GM20000 (cell line): ENCODE measurements at places on chromosomes 6 and 20.

DNA sequence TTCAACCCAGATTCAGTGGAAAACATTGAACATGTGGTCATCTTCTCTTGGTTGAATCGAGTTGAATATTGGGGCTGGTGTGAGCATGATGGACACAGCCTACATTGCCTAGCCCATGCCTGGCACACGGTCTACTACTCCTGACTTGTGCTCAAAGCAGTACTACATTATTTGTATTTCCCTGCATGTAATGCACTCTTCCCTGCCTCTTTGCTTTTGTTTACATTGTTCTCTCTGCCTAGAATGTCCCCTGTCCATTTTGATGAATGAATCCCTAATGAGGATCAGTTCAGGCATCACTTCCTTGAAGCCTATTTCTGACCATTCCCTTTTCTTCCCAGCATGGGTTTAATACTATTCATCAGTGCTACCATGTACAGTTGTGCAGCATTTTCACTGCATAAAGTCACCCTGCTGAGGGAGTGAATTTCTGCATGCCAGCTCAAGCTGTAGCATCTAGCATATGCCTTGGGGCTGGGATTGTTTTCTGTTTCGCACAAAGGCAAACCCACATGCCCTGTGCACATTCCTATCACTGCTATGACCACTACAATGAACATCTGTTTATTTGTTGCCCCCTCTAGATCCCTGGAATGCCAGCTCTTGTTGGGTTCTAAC, 75.3 kb upstream of the CCN6 start:
- DNase-seq = no peak

GRCh38 chr20:47489448-47489872, 12.2 kb upstream of the NCOA3 start:
- no peak for DNase-seq

DNA sequence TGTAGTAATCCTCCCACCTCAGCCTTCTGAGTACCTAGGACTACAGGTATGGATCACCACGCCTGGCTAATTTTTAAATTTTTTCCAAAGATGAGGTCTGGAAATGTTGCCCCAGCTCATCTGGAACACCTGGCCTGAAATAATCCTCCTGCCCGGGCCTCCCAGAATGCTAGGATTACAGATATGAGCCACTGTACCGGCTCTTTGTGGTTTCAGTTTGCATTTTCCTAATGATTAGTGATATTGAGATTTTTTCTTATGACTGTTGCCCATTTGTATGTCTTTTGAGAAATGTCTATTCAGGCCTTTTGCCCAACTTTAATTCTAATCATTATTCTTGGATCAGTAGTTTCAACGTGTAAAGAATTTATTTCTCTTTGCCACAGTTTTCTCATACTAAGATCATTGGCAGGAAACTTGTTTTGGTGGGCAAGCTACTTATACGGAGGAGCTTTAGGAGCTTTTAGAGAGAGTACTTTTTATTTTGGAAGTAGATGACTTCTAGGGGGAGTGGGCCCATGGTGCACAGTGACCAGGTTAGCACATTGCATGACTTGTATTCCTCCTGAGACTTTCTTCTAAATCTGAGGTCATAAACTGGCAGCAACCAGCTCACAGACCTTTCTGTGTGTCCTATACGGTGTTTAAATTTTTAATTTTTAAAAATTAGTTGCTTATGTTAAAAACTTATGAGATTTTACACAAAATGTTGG, 62.3 kb downstream of the STK4 start:
- DNase-seq = no peak

DNA sequence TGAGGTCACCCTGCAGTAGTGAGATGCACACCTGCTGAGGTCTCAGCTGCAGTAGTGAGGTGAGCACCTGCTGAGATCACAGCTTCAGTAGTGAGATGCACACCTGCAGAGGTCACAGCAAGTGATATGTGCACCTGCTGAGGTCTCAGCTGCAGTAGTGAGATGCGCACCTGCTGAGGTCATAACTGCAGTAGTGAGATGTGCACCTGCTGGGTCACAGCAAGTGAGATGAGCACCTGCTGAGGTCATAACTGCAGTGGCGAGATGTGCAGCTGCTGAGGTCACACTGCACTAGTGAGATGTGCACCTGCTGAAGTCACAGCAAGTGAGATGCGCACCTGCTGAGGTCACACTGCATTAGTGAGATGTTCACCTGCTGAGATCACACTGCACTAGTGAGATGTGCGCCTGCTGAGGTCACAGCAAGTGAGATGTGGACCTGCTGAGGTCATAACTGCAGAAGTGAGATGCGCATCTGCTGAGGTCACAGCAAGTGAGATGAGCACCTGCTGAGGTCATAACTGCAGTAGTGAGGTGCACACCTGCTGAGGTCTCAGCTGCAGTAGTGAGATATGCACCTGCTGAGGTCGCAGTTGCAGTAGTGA, 20.8 kb downstream of the ZDHHC14 start:
- no peak for DNase-seq

- DNase-seq = no peak
These were observed 21.9 kb downstream of the ATXN1 start for GRCh38 chr6:16739329-16739801.

DNA sequence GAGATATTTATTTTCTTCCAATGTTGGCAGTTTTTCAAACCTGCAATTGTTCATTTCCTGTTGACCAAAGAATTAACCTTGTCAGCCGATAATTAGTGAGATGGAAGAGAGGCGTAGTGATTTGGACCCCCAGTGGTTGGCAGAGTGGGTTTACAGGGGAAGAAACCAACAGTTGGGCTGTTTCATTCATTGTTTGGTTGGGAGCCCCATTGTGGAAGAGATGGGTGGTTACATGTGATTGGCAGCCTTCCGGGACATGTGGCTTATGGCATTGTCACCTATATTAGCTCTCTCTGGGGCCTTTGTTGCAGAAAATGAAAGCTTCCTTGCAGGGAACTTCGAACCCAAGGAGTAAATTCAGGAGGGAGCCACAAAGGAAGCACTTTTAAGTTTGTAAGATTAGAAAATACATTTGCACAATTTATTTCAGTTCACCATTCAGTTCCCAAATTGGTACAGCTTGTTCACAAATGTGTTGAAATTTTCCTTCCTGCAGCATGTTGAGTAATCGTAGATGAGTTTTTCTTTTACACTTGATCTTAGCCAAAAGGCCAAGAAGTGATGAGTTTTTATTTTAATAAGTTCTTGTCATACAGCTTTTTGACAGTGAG, 50.3 kb upstream of the CDKAL1 start:
- DNase-seq = no peak

DNA sequence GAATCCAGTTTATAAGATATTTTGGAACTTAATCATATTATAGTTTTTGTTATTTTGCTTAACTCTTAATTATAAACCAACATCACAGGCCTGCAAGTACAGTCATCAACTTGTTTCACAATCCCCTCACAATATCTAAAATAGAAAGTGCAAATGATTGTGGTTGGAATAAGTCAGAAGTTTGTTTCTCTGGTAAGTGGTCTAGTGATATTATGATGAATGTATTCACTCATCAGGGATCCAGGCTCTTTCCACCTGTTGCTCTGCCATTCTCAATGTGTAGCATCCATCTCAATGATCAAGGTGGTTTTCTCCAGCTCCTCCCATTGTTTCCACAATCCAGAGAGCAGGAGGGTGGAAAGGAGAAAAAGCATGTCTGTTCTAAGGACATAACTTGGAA, 54.2 kb downstream of the OPN5 start:
- no peak for DNase-seq

DNA sequence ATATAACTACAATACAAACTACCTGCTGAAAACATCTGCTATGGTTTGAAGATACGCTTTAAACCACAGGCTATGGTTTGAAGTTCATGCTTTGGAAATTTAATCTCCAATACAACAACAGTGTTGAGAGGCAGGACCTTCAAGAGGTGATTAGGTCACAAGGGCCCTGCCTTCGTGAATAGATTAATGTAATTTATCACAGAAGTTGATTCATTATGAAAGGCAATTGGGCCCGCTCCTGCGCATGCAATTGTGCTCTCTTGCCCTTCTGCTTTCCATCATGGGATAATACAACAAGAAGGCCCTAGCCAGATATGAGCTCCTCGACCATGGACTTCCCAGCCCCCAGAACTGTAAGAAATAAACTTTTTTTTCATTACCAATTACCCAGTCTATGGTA, 21.2 kb downstream of the REPS1 start:
- no peak for DNase-seq

GRCh38 chr20:35648836-35649235, 15.9 kb downstream of the CPNE1 start:
- DNase-seq = no peak

DNA sequence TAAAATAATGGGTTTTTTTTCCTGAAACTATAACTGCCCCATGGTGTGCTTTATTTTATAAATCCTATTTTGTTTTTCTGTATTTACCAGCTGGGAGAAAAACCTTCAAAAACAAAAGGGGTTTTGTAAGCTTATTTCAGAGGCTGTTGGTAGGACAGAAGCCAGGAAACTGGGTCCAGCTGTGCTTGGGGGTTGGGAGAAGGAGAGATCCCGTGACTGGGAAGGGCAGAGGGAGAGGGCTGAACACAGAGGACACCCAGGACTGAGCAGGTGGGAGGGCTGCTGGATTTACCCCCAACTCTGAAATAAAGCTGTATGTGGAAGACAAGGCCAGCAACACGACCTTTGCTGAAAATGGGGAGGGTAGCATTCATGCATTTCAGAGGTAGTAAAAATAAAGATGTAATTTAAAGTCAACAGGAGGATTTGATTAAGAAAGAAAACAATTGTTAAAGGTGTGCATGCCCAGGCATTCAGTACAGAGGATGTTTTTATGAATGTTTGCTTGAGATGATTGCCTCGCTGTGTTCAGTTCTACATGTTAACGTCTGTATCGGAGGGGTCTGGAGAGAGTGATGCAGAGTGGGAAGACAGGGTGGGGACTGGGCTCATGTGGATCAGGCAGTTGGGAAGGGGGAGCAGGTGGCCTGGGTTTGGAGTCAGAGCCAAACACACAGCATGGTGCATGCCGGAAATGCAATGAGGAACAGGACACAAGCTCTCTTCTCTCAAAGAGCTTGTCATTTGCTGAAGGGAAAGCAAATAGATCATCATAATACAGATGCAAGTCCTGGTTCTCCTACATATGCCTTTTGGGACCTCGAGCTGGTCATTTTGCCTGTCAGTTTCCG, 21.4 kb downstream of the ARFGEF3 start:
- DNase-seq = no peak

GRCh38 chr6:24919056-24919892, 16.5 kb downstream of the RIPOR2 start:
- DNase-seq = no peak

DNA sequence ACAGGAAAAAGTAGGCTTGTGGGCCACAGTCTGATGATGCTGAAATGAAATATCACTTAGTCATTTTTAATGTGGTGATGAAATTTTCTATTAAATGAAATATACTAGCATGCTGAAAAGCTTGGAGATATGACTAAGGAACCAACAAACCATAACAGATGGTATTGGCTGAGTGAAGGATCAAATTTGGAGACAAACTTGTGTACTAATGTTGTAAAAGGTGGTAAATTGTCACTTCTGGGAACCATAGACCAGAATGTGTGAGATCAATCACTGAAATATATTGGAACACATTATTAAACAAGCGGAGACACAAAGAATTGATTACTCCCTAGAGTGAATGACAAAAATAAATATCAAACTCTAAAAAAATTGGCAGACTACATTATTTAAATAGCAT, 232.4 kb downstream of the DOK5 start:
- DNase-seq = no peak

DNA sequence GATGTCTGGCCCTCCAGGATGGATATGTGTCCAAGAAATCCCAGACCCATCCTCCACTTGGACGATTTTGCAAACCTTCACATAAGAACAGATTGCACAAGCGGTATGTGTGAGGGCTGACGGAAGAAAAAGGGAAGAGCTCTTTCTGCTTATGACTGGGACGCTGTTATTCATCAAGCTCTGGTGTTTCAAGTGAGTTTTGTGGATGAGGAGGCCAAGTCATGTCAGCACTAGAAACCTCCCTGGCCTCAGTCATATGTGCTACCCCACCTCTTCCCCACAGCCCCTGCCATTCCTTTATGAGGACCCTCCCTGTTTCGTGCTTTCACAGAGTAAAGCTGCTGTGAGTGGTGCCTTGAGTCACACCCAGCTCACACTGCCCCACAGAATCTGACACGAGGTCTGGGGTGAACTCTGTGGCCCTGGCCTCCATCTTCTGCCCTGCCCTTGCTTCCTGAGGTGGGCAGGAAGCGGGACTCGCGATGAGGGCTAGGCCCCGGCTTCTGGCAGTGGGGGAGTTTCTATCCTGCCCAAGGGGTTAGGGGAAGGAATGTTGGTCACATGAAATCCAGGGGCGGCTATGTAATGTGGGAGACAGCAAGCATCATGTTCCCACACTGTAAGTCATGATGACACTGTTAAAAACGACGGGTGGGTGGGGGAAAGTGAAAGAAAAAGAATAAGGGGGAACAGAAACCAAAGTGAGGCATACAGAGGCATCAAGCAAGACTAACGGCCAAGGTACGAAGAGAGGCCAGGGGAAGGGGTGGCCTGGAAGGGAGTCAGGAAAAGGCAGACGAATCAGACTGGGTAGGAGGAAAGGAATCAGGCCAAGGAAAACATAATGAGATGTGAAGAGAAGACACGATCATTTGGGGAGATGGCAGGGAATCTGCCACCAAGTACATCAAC, 78.1 kb downstream of the PRDM1 start:
- DNase-seq = peak; percentile 63

DNA sequence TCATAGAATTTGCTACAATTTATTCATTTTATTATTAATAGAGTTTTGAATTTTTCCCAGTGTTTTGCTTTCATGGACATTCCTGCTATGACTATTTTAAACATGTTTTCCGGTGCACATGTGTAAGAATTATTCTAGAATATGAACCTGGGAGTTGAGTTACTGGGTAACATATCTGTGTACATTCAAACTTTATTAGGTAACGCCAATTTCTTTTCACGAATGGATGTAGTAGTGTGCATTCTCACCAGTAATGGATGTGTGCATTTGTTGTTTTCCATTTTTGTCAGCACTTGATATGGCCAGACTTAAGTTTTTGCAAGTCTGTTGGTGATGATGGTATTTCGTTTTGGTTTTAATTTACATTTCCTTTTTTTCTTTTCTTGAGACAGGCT, 118.8 kb downstream of the CDKAL1 start:
- DNase-seq = no peak

DNA sequence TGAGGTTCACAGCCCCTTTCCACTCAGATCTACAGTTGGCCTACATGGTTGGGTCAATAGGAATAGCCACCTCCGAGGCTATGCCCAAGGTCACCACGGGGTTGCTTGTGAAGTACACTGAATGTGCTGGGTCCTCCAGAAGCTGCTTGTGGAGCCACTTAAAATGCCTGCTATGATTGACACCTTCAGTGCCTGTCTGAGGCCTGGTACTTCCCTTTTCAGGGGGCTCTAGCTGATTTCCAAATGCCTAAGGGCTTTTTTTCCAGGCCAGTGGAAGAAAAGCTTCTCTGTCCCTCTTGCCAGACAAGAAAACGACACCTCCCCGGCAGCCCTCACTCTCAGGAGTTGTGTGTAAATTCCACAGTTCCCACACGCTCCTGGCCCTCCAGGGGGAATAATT, 6.3 kb upstream of the NXT1 start:
- no peak for DNase-seq

DNA sequence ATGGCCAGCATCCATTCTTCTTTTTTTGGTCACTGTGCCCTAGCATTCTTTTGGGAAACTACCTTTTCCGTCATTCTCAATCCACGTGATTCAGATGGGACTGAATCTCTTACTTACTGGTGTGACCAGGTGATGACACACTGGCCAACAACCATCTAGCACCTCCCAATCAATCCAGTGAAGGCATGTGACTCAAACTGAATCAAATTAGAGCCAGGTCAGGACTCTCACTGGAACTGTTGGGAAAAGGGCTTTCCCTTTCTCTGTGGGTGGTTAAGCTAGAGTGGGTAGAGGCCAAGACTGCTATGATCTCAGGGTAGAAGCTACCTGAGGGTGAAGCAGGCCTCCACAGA, 36.2 kb upstream of the ZMYND8 start:
- DNase-seq = no peak

- DNase-seq = no peak
These were observed 82.7 kb downstream of the SAMD3 start for GRCh38 chr6:130140084-130140483.
